ENCODE measurements at places on chromosomes 12 and 14.

- DNase-seq: no peak
These were observed 75.9 kb upstream of the TSPAN11 start for GRCh38 chr12:30850684-30851083.

GRCh38 chr12:124213666-124214347, 81.1 kb upstream of the RFLNA start:
- no peak for DNase-seq

- no peak for DNase-seq
These were observed 79.8 kb upstream of the FSCB start for GRCh38 chr14:44586910-44587309.

DNA sequence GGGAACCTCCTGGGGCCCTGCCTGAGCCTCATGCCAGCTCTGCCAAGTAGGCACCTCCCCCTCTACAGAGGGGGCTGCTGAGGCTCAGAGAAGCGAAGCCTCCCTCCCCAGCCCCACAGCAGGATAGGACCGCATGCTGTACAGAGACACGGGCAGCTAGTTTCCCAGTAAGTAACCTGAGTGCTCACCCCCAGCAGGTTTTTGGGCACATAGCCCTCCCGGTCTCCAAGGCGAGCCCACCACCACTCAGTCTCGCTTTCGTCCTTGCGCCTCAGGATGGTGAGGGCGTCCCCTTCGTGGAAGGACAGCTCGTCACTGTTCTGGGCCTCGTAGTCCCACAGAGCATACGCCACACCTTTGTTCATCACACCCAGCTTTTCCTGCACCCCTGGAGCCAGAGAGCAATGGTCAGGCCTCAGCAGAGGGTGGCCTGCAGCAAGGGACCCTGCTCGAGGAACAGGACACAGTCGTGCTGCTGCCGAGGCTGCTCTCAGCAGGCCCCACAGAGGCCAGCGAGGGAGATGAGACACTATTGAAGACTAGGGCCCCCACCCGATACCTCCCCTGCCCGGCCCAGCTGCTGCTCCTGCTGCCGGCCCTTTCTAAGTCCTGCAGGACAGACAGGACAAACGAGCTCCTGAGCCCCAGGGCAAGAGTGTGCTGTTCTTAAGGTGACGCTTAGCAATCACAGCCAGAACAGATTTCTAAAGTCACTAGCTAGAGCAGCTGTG, 20.4 kb downstream of the ZFYVE21 start:
- no peak for DNase-seq

DNA sequence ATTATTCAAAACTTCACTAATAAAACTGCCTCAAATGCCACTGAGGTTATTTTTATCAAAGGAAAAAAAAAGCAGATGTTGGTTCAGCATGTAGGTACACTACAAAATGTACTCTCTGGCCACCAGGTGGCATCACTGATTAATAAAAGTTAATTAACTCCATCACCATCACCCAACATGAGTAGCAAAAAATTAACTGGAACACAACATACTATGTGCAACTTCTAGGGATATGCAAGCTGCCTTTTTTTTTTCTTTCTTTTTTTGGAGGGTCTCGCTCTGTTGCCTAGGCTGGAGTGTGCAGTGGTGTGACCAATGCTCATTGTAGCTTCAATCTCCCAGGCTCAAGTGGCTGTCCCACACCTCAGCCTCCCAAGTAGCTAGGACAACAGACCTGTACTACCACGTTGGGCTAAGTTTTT, 43.8 kb upstream of the NR2C1 start:
- DNase-seq: peak; percentile 15
